ENCODE measurements at places on chromosomes 6 and 20.

DNA sequence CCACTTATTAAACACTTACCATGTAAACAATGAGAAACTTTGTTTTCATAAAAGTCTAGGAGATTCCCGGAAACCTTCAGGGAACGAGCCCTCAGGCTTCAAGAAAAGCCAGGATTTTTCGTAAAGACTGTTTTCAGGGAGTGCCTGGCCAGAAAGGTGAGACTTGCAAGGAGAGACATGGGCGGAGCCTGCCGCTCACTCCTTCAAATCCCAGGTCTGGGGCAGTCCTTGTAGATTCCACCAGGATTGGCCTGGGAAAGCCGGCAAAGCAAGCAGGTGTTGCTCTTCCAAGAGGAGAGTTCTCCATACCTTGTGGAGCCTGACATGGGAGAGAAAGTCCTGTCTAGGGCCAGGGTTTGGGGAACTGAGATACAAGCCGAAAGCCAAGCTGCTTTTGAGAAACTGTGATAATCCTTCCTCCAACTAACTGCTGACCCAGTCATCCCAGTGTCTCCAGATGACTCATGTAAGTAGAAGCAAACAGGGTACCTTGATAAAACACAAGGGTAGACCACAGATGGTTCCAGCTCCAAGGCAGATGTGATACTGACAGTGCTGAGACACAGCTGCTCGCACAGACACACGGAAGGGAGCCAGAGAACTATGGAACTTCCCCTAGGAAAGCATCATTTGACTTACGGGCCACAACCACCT, 69.4 kb upstream of the NAA20 start:
- peaks cover 9% of the 10 kb centered on the region for H3K4me1 ChIP-seq
- no peaks in the 10 kb centered on the region for H3K27me3 ChIP-seq
- H3K4me3 ChIP-seq = no peak overlapping the region
- H3K27ac ChIP-seq = no peak overlapping the region
- H3K36me3 ChIP-seq = peaks cover 25% of the 10 kb centered on the region

DNA sequence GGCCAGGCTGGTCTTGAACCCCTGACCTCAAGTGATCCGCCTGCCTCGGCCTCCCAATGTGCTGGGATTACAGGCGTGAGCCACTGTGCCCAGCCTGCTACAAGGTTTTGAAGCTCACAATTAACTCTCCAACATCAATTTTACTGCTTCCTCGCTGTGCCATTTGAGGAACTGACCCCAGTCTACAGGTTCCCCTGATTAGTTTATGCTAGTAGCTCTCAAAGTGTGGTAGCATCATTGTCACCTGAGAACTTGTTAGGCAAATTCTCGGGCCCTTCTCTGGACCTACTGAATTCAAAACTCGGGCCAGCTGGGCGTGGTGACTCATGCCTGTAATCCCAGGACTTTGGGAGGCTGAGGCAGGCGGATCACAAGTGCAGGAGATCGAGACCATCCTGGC, 49.4 kb downstream of the MCUR1 start:
- H3K4me3 ChIP-seq = no peak overlapping the region
- H3K27ac ChIP-seq = no peak overlapping the region
- no peaks in the 10 kb centered on the region for H3K36me3 ChIP-seq
- peaks cover 31% of the 10 kb centered on the region for H3K4me1 ChIP-seq

DNA sequence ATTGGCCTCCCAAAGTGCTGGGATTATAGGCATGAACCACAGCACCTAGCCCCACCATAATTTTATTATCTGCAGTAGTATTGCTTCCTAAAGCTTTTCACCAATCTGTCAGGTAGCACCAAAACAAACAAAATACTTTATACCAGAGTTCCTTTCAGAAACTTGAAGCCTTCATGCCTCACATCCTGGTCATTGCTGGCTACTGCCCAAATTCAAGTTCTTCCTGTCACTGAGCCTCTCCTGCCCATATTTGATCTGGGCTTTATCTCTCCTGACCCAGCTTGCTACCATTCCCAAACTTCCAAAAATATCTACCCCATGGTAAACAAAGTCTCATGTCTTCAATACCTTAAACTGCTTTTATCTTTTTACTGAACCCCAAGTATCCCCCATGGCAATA, 34.9 kb upstream of the DST start:
- H3K36me3 ChIP-seq = peaks cover 10% of the 10 kb centered on the region
- H3K27me3 ChIP-seq = no peaks in the 10 kb centered on the region
- no peak overlapping the region for H3K27ac ChIP-seq
- no peak overlapping the region for H3K4me3 ChIP-seq
- no peak for DNase-seq
- H3K4me1 ChIP-seq = no peaks in the 10 kb centered on the region

DNA sequence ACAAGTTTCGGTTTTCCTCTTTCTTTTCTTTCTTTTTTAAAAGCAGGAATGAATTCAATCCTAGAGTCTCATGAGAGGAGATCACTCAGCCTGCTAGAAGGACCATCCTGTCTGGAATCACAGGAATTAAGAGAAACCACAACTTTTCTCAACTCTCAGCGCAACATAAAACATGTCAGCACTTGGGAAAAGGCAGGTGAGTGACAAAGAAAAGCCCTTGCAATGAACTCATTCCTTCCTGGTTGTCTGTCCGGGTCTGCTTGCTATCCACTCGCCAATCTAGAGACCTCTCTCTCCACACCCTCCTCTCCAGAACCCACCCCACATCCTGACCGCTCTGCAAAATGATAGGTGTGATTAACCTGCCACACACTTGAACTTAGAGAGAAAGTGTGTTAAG, 253.8 kb downstream of the LY86 start:
- no peak overlapping the region for H3K4me3 ChIP-seq
- no peaks in the 10 kb centered on the region for H3K36me3 ChIP-seq
- H3K27ac ChIP-seq = no peak overlapping the region
- H3K4me1 ChIP-seq = peaks cover 4% of the 10 kb centered on the region

DNA sequence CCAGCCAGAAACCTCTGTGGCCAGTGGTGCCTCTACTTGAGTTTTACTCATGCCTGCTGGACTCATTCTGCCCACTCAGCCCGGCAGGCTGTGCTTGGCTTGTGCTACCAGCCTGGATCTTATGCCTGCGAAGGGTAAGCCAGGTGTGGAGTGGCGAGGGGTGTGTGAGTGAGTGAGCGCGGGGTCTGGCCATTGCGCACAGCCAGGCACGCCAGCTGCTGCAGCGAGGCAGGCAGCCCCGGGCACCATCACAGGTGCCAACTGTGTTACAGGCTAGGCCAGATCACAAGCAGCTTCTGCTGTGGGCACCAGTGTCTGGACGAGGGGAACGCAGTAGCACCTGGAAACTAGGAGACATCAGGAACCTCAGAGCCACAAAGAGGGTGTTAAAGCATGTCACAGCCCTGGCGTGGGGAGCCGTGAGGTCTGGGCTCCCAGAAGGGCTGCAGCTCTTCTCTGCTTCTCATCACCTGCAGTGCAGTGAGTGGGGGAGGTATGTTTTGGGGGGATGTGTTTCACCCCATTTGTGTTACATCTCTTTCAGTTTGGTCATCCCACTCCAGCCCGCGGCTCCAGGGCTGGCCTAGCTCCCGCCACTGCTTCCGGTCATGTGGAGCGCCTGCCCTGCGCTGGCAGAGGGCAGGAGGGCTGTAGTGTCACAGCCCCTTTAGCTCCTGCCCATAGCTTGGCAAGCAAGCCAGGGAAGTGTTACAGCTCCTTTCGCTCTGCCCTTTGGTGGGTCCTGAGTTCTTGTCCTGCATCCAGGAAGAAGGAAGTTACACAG, 379.7 kb upstream of the IMPG1 start:
- H3K4me1 ChIP-seq = no peaks in the 10 kb centered on the region
- DNase-seq = no peak
- H3K4me3 ChIP-seq = no peak overlapping the region
- no peaks in the 10 kb centered on the region for H3K36me3 ChIP-seq

DNA sequence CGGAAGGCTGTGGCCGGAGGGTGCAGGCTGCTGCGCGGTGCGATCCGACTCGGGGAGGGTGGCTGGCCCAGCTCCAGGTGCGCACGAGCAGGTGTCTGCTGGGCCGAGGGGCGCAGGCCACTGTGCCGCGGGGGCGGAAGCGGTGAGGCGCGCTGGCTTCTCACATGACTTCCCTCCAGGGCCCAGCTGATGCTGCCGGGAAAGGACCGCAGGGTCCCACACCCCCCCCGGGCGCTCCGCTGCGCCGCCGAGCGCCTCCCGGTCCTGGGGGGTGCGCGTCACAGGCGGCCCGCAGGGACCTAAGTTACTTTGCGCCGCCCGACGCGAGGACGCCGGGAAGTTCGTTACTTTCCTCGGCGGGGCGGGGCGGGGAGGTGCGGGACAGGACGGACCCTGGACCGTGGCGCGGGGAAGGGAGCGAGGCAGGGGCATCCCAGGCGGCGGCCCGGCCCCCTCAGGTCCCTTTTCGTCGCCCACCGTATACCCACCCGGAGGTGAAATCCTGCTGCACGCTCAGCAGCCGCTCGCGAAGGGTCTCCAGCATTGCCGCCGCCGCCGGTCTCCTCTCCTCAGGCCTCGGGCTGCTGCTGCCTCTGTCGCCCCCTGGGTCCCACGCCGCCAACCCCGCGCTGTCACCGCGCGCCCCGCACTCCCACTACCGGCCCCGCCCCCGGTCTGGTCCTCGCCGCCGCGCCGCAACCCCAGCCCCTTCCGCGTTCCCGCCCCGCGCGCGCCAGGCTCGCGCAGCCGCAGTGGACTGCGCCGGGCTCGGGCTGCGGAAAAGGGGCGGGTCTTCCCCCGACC, at the start of gene DTNBP1:
TSS of gene DTNBP1 (minus strand) at position 703 of the 804 bp plus-strand sequence. CDS start at position 544, 159 bp downstream.
- no peaks in the 10 kb centered on the region for H3K4me1 ChIP-seq
- DNase-seq = peak; percentile 92
- peak within 1 kb of the TSS; percentile 47 for H3K27ac ChIP-seq
- peak within 1 kb of the TSS; percentile 87 for H3K4me3 ChIP-seq

DNA sequence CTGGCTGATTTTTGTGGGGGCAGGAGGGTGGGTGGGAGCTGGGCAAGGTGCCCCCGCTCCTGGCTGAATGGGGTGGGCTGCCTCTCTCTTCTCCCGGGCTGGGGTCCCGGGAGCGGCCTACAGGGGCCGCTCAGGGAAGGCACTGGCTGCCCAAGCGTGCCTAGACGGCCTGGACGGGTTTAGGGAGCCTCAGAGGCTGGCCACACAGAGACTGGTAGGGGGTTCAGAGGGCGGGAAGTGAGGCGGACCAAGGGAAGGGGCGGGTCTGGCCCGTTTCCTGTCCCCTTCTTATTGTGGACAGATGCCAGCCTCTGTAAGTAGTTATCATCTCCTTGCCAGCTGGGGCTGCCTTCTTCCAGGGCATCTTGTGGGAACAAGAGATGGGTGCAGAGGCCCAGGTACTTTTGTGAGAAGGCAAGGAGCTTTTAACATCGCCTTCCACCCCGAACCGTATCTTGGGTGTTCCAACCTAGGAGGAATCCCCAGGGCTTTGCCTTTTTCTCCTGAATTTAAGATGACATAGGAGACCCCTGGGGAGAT, 437 bp downstream of the CD40 start:
- H3K4me3 ChIP-seq = peak overlapping the region; percentile 86
- no peaks in the 10 kb centered on the region for H3K36me3 ChIP-seq
- no peaks in the 10 kb centered on the region for H3K4me1 ChIP-seq
- no peak overlapping the region for H3K27ac ChIP-seq
- H3K27me3 ChIP-seq = peaks cover 73% of the 10 kb centered on the region

- H3K27ac ChIP-seq = peak overlapping the region; percentile 88
- peaks cover 65% of the 10 kb centered on the region for H3K27me3 ChIP-seq
- H3K4me1 ChIP-seq = peaks cover 12% of the 10 kb centered on the region
- no peaks in the 10 kb centered on the region for H3K36me3 ChIP-seq
- DNase-seq = no peak
- H3K4me3 ChIP-seq = peak overlapping the region; percentile 9
These were observed 107.7 kb upstream of the GGTLC1 start for GRCh38 chr20:24096264-24096663.

DNA sequence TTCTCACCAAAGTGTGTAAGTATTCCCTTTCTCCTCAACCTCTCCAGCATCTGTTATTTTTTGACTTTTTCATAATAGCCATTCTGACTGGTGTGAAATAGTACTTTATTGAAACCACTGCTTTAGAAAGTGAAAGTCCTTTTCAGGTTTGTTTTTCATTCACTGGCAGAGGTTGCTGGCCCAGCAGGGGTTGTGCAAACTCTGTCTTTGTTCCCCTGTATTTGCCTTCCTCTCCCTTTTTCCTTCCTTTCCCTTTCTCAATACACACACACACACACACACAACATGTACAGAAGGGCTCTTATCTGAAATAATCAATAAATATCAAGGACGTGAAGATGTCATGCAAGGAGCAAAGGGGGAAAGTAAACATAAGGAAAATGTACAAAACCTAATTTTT, 99.8 kb downstream of the LY86 start:
- no peak for DNase-seq
- H3K36me3 ChIP-seq = no peaks in the 10 kb centered on the region
- peak overlapping the region; percentile 41 for H3K4me3 ChIP-seq
- H3K27me3 ChIP-seq = no peaks in the 10 kb centered on the region
- peaks cover 51% of the 10 kb centered on the region for H3K4me1 ChIP-seq

DNA sequence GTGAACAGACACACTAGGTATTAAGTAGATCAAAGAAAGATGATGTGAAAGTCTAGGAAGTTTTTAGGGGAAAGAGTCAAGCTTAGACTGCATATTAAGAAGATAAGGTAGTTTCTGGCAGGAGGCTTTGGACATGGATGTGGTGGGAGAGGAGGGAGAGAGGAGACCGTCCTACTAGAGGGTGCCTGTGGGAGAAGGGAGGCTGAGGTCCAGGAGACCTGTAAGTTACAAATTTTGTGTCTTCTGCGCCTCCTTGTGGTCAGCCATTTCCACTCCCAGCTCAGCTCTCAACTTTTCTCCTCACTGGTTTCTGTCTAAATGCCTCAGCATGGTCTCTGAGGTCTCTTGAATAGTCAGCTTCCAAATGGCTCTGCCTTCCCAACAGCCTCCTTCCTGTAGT, 193.5 kb downstream of the UNC5CL start:
- H3K27ac ChIP-seq = no peak overlapping the region
- no peak for DNase-seq
- no peak overlapping the region for H3K4me3 ChIP-seq
- peaks cover 18% of the 10 kb centered on the region for H3K4me1 ChIP-seq

DNA sequence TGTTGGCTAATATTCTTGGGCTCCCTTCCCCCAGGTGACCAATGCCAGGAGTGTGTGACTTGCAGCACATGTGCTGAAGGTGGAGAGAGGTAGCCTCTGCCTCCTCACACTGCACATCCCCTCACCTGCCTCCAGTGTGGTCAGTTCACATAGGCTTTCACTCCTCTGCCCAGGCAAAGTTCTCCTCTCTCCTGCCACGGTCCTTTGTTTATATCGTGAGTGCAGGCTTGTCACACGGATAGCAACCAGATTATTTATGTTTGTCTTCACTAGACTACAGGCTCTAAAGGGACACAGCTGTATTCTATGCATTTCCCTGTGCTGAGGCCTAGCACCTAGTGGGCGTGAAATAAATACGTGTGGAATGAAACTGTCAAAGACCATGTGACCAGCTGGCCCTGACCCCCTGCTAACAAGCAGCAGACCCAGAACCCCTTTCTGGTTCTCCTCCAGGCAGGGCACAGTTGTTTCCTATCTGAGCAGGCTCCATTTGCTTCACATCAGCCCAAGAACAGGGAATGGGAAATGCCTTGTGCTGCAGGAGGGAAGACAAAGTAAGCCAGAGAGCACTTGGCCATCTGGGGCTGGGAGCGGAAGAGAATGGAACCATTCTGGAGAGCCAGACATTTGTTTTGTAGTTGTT, 42.3 kb downstream of the UNC5CL start:
- peak overlapping the region; percentile 69 for H3K4me3 ChIP-seq
- H3K27ac ChIP-seq = peak overlapping the region; percentile 91
- no peaks in the 10 kb centered on the region for H3K27me3 ChIP-seq
- peaks cover 47% of the 10 kb centered on the region for H3K4me1 ChIP-seq
